Stomach (tissue), 19 donors: ENCODE measurements at places on chromosomes 13 and 19. TPM values are rescaled to one million over a fixed set of nuclear protein-coding genes. Genes with fewer than 3 reads are reported as not detected.

The LYPD3 gene
- 0.29 TPM for total RNA-seq

The DNAJC15 gene
- total RNA-seq, result 4.5 TPM

The TMC4 gene
- 77.6 TPM for total RNA-seq

The ONECUT3 gene
- 0.37 TPM for total RNA-seq

The PABPC3 gene
- total RNA-seq, result not detected

The C3 gene
- 1,672 TPM for total RNA-seq

The HIPK4 gene
- total RNA-seq, result not detected

The PGLYRP1 gene
- total RNA-seq, result not detected

The THSD8 gene
- not detected for total RNA-seq

The POLR2I gene
- 199 TPM for total RNA-seq

The ZNF835 gene
- not detected for total RNA-seq

The PLD3 gene
- 95.6 TPM for total RNA-seq

The GPR12 gene
- total RNA-seq, result not detected

The MADCAM1 gene
- total RNA-seq, result 1.9 TPM

The PSG2 gene
- total RNA-seq, result not detected

The TEX26 gene
- not detected for total RNA-seq

The ZNF628 gene
- 6.1 TPM for total RNA-seq

The PRR19 gene
- not detected for total RNA-seq

The SHD gene
- not detected for total RNA-seq

The SPRED3 gene
- total RNA-seq, result 3.6 TPM

The C1QTNF9 gene
- not detected for total RNA-seq

The PVR gene
- 39.1 TPM for total RNA-seq

The IL12RB1 gene
- total RNA-seq, result not detected

The TEKTIP1 gene
- total RNA-seq, result not detected

The EFNB2 gene
- total RNA-seq, result 41.9 TPM

The CHST8 gene
- total RNA-seq, result 25.5 TPM

The SYNE4 gene
- not detected for total RNA-seq

The NCR1 gene
- total RNA-seq, result 1.1 TPM

The C5AR1 gene
- total RNA-seq, result 1.2 TPM

The CCL25 gene
- not detected for total RNA-seq

The NLRP4 gene
- total RNA-seq, result not detected

The CHAMP1 gene
- total RNA-seq, result 13.8 TPM

The ZIC2 gene
- not detected for total RNA-seq

The CATSPERD gene
- total RNA-seq, result not detected

The LIG1 gene
- 22.0 TPM for total RNA-seq

The ZNF285 gene
- total RNA-seq, result 0.58 TPM

The C1QTNF9B gene
- not detected for total RNA-seq

The PINLYP gene
- 4.2 TPM for total RNA-seq

The ZNF574 gene
- 13.2 TPM for total RNA-seq

The ZNF154 gene
- not detected for total RNA-seq

The FFAR3 gene
- not detected for total RNA-seq

The SOX21 gene
- 2.9 TPM for total RNA-seq

The C5AR2 gene
- total RNA-seq, result 0.73 TPM

The ZNF571 gene
- total RNA-seq, result 2.3 TPM

The ZNF208 gene
- total RNA-seq, result not detected

The WDR87 gene
- not detected for total RNA-seq

The LENG1 gene
- total RNA-seq, result 21.0 TPM

The PROZ gene
- total RNA-seq, result not detected

The RAB3A gene
- 1.3 TPM for total RNA-seq

The ZGLP1 gene
- total RNA-seq, result not detected

The SELENOV gene
- not detected for total RNA-seq

The CACNG7 gene
- not detected for total RNA-seq

The CACNA1A gene
- total RNA-seq, result 0.58 TPM

The ZNF625 gene
- total RNA-seq, result 10.0 TPM

The CD33 gene
- total RNA-seq, result 4.8 TPM

The PRTN3 gene
- total RNA-seq, result not detected

The SLC7A10 gene
- total RNA-seq, result not detected

The ZNF433 gene
- total RNA-seq, result 12.7 TPM

The GRIN3B gene
- total RNA-seq, result not detected
